ENCODE measurements at places on chromosomes 12 and 14. TPM values are rescaled to one million over a fixed set of nuclear protein-coding genes. Genes with fewer than 3 reads are reported as not detected.

DNA sequence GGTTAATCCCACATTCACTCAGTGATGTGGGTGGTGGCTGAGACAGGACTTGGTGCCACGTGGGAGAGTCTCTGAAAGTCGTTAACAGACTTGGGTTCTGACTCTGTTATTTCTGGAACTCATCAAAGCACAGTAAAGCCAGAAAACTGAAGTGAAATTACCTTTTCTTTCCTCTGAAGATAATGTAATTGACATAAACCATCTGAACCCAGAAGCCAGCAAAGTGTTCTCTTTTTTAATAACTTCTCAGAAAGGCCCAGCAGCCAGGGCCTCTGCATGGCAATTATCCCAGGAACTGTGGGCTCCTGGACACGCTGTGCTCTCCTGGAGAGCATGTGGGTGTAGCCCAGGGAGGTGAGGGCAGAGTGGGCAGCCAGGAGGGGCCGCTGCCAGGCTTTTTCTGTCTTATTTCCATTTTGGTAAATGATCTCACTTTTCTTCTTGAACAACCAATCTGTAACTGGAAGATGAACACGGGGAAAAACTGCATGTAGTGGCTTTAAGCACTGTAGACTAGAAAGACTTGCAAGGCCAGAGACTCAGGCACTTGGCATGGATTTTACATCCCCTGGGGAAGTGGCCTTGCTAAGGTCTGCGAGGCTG lies 444.1 kb upstream of the TMEM132C start:
- no peak overlapping the region for H3K27ac ChIP-seq
- peaks cover 5% of the 10 kb centered on the region for H3K27me3 ChIP-seq
- no peaks in the 10 kb centered on the region for H3K4me1 ChIP-seq
- H3K36me3 ChIP-seq, result peaks cover 8% of the 10 kb centered on the region
- DNase-seq, result no peak
- H3K4me3 ChIP-seq, result no peak overlapping the region

The P2RX7 gene
- not detected for total RNA-seq

- H3K4me1 ChIP-seq, result peaks cover 1% of the 10 kb centered on the region
- no peak overlapping the region for H3K4me3 ChIP-seq
- H3K27ac ChIP-seq, result no peak overlapping the region
- no peak for DNase-seq
- H3K27me3 ChIP-seq, result no peaks in the 10 kb centered on the region
Measured at GRCh38 chr14:67582061-67582460, 18.0 kb downstream of the PIGH start.

- no peak for DNase-seq
- H3K27me3 ChIP-seq, result no peaks in the 10 kb centered on the region
- no peak overlapping the region for H3K27ac ChIP-seq
- no peaks in the 10 kb centered on the region for H3K4me1 ChIP-seq
- no peak overlapping the region for H3K4me3 ChIP-seq
Measured at GRCh38 chr12:39831587-39832315, 212.1 kb upstream of the ABCD2 start.

DNA sequence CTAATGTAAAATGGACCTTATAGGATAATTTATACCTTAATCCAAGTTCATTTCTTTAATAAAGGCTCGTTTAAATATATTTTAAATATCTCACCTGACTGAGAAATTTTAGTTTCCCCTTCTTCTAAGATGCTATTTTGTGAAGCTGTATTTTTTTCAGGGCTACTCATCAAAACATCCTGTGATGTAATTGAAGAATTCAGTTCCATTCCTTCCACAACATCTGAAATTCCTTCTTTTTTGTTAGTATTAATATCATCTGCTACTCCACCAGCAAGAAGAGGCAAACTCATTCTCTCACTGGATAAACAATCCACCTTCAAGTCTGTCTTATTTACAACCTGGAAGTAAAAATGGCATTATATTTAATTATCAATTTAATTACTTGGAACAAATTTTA lies 22.5 kb downstream of the LGALS3 start:
- H3K27me3 ChIP-seq, result no peaks in the 10 kb centered on the region
- H3K36me3 ChIP-seq, result no peaks in the 10 kb centered on the region
- peaks cover 3% of the 10 kb centered on the region for H3K4me1 ChIP-seq

The TSPAN9 gene
- 142 TPM for total RNA-seq
